Stimulated activated CD8-positive, alpha-beta memory T cell treated with anti-CD3 and anti-CD28 coated beads, Interleukin-2, amount 100 ng/mL, for 1 hour (primary cell): ENCODE measurements at places on chromosomes 3 and 15.

- DNase-seq: no peak
These were observed 4.9 kb upstream of the DUSP7 start for GRCh38 chr3:52061121-52061910.

DNA sequence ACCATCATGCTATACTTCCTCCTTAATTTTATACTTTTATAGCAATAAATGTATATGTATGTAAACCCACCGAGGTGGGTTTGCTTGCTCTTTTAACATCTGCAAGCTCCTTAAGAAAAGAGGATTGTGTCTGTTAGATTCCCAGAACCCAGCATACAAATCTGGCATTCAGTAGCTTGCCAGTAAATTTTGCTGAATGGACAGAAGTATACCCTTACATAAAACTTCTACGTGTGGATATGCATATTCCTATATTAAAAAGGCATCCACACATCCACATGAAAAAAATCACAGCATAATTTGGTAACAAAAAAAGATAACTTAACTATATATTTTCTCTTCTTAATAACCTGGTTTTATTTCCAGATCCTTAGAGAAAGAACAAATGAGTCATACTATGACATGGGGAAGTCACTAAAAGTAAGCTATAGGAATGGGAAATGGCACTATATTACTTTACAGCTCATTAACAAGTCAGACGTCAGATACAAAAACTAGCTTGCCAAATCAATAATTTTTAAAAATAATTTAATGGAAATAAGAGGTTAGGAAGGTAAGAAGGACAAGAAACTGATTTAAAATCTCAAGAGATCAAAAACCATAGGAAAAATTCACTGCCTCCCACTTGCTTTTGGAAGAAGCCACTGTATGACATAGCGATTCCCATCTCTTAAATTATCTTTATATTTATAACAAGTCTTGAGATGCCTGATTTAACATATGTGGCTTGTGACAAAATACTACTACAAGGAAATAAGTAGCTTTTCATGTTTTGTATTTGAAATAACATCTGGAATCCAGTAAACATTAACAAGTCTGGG is 68.7 kb downstream of the SUMF1 start:
- DNase-seq: no peak

GRCh38 chr3:56952846-56953245 is 107.6 kb upstream of the SPATA12 start:
- no peak for DNase-seq

DNA sequence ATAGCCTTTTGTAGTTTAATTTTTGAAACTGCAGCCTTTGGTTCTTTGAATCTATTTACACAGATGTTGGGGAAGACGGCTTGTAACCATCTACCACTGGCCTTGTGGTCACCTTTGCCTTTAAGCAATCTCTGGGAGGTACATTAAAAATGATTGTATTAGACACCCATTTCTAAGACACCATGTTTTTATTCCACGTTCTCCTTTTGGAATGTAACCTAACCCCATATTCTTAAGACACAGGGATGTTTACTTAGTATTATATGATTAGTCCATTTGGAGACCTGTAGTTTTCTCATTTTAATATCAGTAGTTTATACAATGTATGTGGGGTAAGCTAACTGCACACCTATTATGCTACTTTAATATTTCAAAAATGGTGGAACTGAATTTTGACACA is 175.1 kb upstream of the PLSCR5 start:
- DNase-seq: no peak

DNA sequence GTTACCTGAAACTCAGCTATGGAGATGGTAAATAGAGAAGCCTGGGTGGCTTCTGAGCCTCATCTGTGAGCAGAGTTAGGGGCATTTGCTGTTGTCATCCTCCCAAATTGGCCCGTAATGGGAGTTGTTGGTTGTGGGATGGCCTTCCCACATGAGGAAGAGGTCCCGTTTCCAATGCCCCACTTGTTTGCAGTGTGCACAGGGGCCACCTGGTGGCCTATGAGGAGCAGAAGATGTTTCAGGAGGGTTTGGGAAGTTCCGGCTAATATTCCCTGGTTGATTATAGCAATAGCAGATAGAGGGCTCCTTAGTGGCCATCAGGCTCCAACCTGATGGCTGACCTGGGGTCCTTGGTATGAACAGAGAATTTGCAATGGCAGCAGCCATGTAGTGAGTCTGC is 1546.5 kb downstream of the OTOL1 start:
- no peak for DNase-seq

DNA sequence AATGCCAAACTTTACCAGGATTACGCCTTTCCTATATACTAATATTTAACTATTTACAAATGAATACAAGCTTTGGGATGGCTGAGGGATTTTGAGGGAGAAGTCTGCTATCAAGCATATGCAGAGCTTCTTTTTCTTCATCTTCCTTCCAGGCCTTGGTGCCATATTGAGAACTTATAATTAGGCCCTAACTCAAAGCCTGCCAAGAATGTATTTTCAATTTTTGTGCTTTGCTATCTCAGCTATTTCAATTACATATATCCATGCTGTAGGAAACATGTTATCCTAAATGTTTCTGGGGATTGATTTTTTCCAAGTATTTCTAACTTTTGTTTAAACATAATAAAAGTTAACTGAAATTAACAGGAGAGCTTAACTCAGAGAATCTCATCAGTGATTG is 425.0 kb upstream of the GRM7 start:
- no peak for DNase-seq

GRCh38 chr15:99963096-99963825 is 230.0 kb upstream of the LYSMD4 start:
- no peak for DNase-seq

- no peak for DNase-seq
These were observed 167.6 kb downstream of the ECT2 start for GRCh38 chr3:172918165-172918564.

DNA sequence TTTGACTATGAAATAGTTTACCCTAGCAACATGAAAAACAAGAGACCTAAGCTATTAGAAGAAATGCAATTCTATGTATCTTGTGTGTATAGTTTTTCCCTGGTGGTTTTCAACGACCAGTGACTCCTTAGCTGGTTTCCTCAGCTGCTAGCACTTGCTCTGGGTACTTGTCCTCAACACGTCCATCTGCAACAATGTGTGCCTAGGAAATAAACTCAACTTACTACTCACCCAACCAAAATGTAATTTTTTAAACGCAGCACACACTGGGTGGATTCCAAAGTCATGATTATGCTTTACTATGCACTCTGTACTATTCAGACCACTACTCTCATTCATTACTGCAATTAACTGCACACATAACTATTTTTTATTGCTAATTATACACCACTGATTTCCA is 31.0 kb downstream of the CPA3 start:
- DNase-seq: no peak

DNA sequence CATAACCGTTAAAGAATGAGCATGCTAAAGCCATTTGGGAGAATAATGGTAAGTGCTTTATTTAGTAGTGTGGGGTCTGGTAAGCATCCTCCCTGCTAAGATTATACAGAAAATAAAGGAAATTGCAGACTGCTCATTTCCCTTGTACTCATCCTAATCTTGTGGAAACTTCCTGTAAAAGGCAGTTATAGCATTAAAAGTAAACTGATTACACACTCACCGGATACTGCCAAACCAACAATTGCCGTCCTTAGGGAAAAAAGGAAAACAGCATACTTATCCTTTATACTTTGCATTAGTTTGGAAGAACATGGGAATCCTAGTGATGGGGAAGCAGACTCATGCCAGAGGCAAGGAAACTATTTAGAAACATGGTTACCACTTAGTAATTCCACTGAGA is 5.3 kb upstream of the SPRED1 start:
- no peak for DNase-seq

- DNase-seq: no peak
These were observed 5.1 kb upstream of the IQSEC1 start for GRCh38 chr3:13078163-13078905.

GRCh38 chr3:71536376-71536965 is 47.1 kb downstream of the FOXP1 start:
- DNase-seq: no peak

GRCh38 chr15:100310513-100311153 is 31.1 kb downstream of the ADAMTS17 start:
- no peak for DNase-seq

DNA sequence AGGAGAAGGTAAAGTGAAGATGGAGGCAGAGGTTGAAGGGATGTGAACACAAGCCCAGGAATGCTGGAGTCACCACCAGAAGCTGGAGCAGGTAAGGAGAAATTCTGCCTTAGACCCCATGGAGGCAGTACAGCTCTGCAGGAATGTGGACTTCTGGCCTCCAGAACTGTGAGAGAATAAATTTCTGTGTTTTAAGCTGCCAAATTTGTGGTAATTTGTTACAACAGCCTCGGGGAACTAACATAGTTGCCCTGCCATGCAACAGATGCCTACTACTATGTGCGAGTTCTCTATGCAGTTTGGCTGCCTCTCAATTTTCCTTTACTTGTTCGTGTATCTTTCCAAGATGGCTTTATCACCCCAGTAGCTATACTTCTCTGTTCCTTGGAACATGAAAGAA is 394.1 kb downstream of the TUSC7 start:
- DNase-seq: no peak

DNA sequence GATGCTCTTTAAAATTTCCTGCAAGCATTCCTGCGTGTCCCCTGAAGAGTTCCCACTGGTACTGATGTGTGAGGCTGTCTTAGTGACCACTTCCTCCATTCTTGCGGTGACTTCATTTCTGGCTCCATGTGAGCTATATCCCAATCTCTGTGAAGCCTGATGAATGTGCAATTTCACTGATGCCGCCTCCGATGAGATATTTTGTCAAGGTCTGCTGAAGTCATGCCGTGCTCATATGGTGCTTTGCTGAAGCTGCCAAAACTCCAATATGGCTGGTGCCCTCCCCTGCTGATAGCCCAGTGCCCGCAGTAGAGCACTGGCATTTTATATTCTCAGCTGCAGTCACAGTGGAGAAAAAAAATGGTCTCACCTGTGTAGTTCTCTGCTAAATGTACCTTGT is 271.5 kb downstream of the EFHB start:
- no peak for DNase-seq

DNA sequence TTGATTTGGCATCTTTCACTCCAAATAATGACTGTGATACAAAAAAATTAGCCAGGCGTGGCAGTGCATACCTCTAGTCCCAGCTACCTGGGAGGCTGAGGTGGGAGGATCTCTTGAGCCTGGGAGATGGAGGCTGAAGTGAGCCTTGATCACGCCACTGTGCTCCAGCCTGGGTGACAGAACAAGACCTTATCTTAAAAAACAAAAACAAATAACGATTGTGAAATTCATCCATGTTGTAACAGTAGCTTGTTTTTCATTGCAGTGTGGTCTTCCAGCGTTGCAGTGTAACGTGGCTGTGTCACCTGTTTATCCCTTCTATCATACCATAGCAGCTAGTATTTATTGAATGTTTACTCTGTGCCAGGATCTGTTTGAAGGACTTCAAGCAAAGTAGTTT is 120.9 kb downstream of the ITPR1 start:
- no peak for DNase-seq

- no peak for DNase-seq
These were observed 5.8 kb downstream of the XCR1 start for GRCh38 chr3:46021516-46021915.

GRCh38 chr3:161800985-161801559 is 304.5 kb downstream of the OTOL1 start:
- no peak for DNase-seq

- no peak for DNase-seq
These were observed 612 bp downstream of the UBA5 start for GRCh38 chr3:132660811-132661070.

DNA sequence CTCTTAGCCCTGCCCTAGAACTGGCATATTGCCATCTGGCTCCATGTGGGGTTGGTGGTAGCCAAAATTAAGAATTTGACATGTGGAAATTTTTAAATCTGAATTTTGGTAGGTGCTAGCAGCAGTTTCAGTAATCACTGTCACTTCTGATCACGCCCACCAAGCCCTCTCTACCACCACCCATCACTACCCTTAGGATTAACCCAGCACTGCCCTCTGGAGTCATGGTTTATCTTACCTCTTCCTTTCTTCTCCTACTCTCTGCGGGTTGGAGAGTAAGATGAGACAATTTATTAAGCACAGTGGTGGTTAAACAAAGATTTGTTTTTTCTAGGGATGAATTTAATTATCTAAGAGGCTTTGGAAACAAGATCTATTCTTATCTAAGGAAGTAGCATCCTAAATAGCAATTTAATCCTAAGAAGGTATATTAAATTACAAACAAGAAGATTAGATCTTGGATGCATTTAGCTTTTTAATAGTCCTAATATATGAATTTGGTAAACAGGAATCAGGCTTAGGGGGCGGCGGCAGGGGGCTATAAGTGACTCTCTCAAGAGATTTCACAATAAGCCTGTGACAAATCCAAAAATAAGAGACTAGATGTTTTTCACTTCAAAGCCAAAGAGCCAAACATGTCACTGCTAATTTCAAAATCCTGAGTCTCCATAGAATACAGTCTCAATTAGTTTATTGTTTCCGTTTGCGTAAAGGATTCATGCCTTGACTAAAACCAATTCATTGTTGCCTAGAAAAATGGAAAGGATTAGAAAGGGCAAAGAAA is 498.4 kb upstream of the UBE2E2 start:
- no peak for DNase-seq

- DNase-seq: no peak
These were observed 95.8 kb upstream of the SNRPN start for GRCh38 chr15:24858737-24859601.

DNA sequence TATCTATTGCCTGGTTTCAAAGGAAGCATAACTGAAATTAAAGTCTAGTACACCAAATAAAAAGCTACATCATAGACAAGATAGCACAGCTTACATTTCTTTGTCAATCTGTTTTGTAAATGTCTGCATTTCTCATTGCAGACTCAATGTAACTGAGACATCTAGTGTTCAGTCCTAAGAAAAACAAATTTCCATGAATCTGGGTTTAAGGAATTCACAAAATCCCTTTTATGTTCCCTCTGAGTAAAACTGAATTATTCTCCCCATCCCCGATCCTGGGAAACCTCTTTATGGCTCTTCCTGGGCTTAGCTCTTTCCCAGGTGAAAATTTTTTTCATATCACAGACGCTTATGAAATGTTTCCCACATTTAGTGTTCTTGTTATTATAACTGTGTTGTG is 21.6 kb upstream of the RASA2 start:
- DNase-seq: no peak

GRCh38 chr3:53350652-53351051 is 3.3 kb upstream of the DCP1A start:
- DNase-seq: no peak

GRCh38 chr3:45590822-45591546 is 3.6 kb upstream of the LIMD1 start:
- DNase-seq: no peak

DNA sequence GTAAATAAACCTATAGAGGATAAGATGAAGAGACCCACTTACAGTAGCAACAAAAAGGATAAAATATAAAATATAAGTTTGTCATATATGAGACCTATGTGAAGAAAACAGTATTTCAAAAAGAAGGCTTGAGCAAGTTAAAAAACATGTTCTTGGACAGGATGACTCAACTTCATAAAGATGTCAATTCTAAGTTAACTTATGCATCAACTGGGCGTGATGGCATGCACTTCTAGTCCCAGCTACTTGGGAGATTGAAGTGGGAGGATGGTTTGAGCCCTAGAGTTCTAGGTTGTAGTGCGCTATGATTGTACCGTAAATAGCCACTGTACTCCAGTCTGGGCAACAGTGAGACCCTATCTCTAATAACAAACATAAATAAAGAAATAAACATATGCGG is 59.7 kb downstream of the PDCD6IP start:
- no peak for DNase-seq
